Esophagus muscularis mucosa (tissue), 4 donors: ENCODE measurements at places on chromosomes 5 and 9. TPM values are rescaled to one million over a fixed set of nuclear protein-coding genes. Genes with fewer than 3 reads are reported as not detected.
A peak's percentile ranks its signal among the peaks of the same experiment; 100 is the strongest.

The RORB gene
- total RNA-seq, result under 0.01 TPM

The WDR41 gene
- total RNA-seq, result 56.1 TPM

The MLANA gene
- not detected for total RNA-seq

The CARTPT gene
- 24.7 TPM for total RNA-seq

DNA sequence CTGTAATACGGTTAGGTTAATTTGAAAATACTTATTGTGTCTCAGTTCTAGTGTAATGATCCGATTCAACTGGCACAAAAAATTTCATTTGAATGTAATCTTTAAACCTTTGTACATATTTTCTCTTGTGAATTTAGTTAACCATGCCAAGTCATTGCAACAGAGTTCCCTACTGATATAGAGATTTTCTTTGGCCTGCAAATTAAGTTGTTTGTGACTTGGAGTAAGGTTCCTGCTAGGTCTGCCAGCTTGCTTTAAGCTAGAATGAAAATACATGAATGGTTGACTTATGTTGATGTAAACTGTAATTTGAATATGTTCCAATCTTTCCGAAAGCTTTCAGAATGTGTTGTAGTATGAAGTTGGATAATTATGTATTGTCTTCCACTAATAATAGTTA is 1004.1 kb upstream of the EDIL3 start:
- no peak overlapping the region for H3K4me3 ChIP-seq
- H3K27ac ChIP-seq, result no peak overlapping the region
- no peaks in the 10 kb centered on the region for H3K36me3 ChIP-seq
- H3K27me3 ChIP-seq, result no peaks in the 10 kb centered on the region
- DNase-seq, result no peak

DNA sequence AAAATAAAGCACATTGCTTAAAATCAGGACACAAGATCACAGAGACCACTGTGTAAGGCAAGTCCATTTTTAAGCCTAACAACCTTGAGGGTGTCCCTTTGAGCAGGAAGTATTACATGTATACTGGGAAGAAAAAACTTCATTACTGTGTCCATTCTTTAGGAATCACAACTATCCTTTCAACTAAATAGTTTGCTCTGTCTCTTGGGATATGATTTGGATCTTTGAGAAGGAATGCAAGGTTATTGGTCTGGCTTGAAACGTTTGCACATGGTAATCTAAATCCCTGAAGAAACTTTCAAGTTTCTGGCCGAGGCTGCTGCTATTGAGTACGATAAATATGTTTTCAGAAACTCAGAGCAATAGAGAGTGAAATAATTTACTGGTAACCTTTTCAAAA is 923.0 kb upstream of the SEMA6A start:
- peak overlapping the region; percentile 6 for H3K27ac ChIP-seq
- H3K36me3 ChIP-seq, result no peaks in the 10 kb centered on the region

- H3K4me3 ChIP-seq, result no peak overlapping the region
- H3K4me1 ChIP-seq, result peaks cover 11% of the 10 kb centered on the region
- no peaks in the 10 kb centered on the region for H3K27me3 ChIP-seq
Measured at GRCh38 chr5:96227957-96228356, 205.1 kb downstream of the PCSK1 start.

DNA sequence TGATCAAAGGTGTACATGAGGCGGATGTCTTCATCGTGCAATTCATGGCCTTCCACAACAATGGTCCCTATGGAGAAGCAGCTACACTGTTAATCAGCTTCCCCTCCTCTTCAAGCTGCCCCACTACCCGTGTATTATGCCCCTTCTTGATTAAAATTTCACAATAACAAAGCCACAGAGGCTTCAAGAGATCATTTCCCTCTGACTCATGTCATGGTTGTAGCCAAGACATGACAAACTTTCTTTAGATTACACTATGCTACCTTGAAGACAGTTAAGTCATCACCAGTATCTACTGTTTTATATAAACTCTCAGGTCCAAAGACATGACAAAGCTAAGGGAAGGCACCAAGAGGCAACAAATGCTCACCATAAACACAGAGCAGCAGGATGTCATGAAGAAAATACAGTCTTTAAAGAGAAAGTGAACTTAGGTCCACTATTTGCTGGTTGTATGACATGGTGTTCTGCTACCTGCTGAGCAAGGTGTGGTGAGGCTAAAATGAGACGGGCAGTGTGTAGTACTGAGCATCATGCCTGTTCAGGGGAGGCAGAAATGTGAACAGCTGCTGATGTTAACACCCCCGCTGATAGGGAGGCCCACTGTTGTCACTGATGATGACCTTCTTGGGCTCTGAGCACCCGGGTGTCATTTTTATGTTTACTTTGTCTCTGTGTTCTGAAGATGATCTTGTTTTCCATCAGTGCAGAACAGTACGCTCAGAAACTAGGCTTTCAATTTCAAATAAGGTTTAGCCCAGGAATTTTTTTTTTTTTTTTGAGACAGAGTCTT is 48.3 kb downstream of the IARS1 start:
- no peaks in the 10 kb centered on the region for H3K27me3 ChIP-seq
- no peak overlapping the region for H3K27ac ChIP-seq
- no peak overlapping the region for H3K4me3 ChIP-seq
- peaks cover 100% of the 10 kb centered on the region for H3K36me3 ChIP-seq
- H3K4me1 ChIP-seq, result no peaks in the 10 kb centered on the region

- H3K27ac ChIP-seq, result no peak overlapping the region
- no peak for DNase-seq
- no peak overlapping the region for H3K4me3 ChIP-seq
- peaks cover 23% of the 10 kb centered on the region for H3K4me1 ChIP-seq
- peaks cover 15% of the 10 kb centered on the region for H3K27me3 ChIP-seq
Measured at GRCh38 chr5:79107020-79107796, 4.4 kb upstream of the BHMT start.

DNA sequence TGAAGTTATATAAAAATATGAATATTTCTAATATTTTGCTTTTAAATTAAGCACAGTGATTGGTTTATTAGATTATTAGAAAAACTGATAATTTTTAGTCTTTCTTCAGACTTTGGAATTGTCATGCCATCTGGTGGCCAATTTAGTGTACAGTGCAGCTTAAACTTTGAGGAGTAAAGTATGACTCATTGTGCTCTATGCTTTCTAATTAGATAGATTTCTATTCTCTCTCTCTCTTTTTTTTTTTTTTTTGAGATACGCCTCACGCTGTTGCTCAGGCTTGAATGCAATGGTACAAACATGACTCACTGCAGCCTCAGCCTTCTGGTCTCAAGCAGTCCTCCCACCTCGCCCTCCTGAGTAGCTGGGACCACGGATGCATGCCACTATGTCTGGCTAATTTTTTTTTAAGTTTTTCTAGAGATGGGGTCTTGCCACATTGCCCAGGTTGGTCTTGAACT is 42.1 kb upstream of the GPR21 start:
- DNase-seq, result no peak
- no peak overlapping the region for H3K4me3 ChIP-seq
- no peaks in the 10 kb centered on the region for H3K4me1 ChIP-seq
- H3K27me3 ChIP-seq, result no peaks in the 10 kb centered on the region
- H3K27ac ChIP-seq, result no peak overlapping the region

GRCh38 chr9:93149361-93149760 is 15.3 kb upstream of the NINJ1 start:
- no peaks in the 10 kb centered on the region for H3K36me3 ChIP-seq
- DNase-seq, result no peak
- no peak overlapping the region for H3K27ac ChIP-seq
- H3K4me3 ChIP-seq, result no peak overlapping the region
- peaks cover 4% of the 10 kb centered on the region for H3K4me1 ChIP-seq
- no peaks in the 10 kb centered on the region for H3K27me3 ChIP-seq

DNA sequence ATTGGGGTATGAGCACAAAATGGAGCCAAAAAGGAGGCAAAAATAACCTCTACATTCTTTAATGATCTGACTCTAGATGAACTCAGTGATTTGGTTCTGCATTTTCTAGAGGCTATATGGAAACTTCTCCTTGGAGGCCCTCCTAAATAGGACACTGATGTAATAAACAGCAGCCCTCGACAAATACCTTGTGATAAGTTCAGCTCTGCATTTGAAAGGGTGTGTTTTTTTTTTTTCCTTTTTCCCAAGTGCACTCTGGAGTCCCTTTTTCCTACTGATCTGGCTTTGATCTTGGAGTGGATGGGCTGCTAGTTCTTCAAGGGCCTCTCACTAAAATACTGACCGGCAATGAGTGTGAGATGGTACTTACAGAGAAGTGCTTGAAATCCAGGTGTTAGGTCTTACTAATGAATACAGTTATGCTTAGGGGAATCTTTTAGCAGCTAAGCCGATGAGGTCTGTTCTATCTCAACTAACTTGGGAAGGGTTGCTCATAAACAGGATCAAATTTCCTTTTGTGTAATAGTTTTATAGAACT is 161.7 kb downstream of the MAST4 start:
- DNase-seq, result no peak
- no peaks in the 10 kb centered on the region for H3K36me3 ChIP-seq
- H3K27me3 ChIP-seq, result no peaks in the 10 kb centered on the region
- H3K27ac ChIP-seq, result no peak overlapping the region

DNA sequence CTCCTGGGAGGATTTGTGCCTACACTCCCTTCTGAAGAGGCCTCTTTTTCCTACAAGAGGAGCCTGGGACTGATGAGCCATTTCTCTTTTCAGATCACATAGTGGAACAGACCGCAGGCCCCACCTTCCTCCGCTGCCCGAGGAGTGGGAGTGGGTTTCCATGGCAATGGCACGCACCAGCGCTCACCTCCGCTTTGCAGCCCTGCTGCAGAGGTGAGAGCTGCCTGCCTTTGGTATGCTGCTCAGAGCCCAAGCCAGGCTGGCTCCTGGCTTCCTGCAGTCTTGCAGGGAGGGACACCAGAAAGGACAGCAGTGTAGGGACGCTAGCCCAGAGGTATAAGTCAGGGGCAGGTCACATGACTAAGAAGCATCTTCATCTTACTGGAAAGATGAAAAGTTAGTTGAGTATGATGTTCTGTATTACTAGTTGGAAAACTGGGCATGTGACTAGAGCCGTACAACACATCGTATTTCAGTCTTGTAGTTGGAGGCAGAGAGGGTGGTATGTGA is 12.4 kb downstream of the PTTG1 start:
- DNase-seq, result no peak
- H3K27ac ChIP-seq, result no peak overlapping the region
- H3K4me1 ChIP-seq, result peaks cover 8% of the 10 kb centered on the region
- H3K36me3 ChIP-seq, result no peaks in the 10 kb centered on the region

- H3K27ac ChIP-seq, result no peak overlapping the region
- DNase-seq, result peak; percentile 39
- H3K36me3 ChIP-seq, result no peaks in the 10 kb centered on the region
- H3K27me3 ChIP-seq, result no peaks in the 10 kb centered on the region
- peaks cover 50% of the 10 kb centered on the region for H3K4me1 ChIP-seq
Measured at GRCh38 chr5:113221294-113222176, 213.3 kb downstream of the TSSK1B start.

- H3K4me3 ChIP-seq, result no peak overlapping the region
- no peak overlapping the region for H3K27ac ChIP-seq
- no peaks in the 10 kb centered on the region for H3K36me3 ChIP-seq
- H3K4me1 ChIP-seq, result no peaks in the 10 kb centered on the region
Measured at GRCh38 chr9:116998305-116998704, 311.2 kb downstream of the TRIM32 start.

- H3K27me3 ChIP-seq, result peaks cover 15% of the 10 kb centered on the region
- H3K4me3 ChIP-seq, result no peak overlapping the region
- no peak for DNase-seq
- no peaks in the 10 kb centered on the region for H3K4me1 ChIP-seq
- no peaks in the 10 kb centered on the region for H3K36me3 ChIP-seq
Measured at GRCh38 chr5:180433032-180433422, 61.2 kb upstream of the CNOT6 start.

DNA sequence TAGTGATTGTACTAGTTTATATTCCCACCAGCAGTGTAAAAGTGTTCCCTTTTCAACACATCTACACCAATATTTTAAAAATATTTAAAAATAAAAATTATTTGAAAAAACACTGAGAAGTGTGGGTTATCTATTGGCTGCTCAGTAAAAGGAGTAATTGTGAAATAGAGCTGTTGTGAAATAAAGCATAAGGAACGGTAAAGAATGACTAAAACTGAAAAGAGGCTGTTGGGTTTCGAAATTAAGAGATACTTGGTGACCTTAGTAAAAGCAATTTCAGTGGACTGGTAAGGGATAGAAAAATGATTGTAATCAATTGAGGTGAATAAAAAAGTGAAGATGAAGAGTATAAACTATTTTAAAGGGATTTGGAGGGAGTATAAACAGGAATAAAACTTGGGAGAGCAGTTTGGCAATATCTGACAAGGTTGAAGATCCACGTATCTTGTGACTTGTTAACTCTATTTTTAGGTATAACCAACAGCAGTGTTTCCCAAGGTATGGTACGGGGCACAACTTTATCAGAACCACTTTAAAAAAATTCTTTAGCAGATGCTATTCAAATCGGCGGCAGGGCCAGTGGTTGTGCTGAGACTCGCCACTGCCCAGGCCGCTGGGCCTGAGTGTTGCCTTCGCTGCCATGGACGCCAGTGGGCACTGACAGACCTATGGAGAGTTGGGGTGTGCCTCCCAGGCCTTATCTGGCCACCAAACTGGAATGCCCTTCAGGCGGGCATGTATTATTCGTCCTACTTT is 63.3 kb downstream of the TMEM38B start:
- no peaks in the 10 kb centered on the region for H3K36me3 ChIP-seq
- H3K27me3 ChIP-seq, result no peaks in the 10 kb centered on the region
- H3K4me3 ChIP-seq, result no peak overlapping the region
- no peaks in the 10 kb centered on the region for H3K4me1 ChIP-seq

- H3K36me3 ChIP-seq, result no peaks in the 10 kb centered on the region
- no peaks in the 10 kb centered on the region for H3K27me3 ChIP-seq
- no peak for DNase-seq
- H3K4me1 ChIP-seq, result no peaks in the 10 kb centered on the region
- no peak overlapping the region for H3K27ac ChIP-seq
Measured at GRCh38 chr5:160727296-160727997, 124.6 kb downstream of the ATP10B start.
